ENCODE measurements at places on chromosomes 3 and 15.

GRCh38 chr3:25618028-25618427 is 46.7 kb downstream of the TOP2B start:
- peaks cover 39% of the 10 kb centered on the region for H3K36me3 ChIP-seq
- no peak overlapping the region for H3K4me3 ChIP-seq
- no peaks in the 10 kb centered on the region for H3K4me1 ChIP-seq
- no peak overlapping the region for H3K27ac ChIP-seq

DNA sequence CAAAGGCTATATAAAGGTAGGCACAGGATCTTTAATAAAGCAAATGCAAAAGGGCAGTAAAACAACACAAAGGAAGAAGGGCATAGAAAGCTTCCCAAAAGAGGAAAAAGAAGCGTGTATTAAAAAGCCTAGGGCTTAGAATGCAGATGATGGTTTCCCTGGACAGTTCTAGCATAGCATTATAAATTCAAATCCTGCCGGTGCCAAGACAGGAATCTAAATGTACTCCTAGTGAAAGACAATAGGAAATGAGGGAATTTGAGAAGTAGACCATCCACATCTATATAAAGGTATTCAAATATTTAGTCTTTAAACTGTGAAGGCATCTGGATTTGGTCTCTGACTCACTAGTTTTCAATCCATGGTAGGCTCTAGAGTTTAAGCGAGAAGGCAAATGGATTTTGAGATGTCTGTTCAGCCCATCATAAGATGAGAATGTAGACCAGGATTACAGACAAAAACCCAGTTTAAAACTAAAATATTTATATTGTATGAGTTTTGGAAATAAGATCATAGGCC is 431.8 kb downstream of the TBL1XR1 start:
- H3K36me3 ChIP-seq = no peaks in the 10 kb centered on the region
- no peak for DNase-seq
- H3K4me1 ChIP-seq = no peaks in the 10 kb centered on the region
- no peak overlapping the region for H3K27ac ChIP-seq
- H3K4me3 ChIP-seq = no peak overlapping the region
- no peaks in the 10 kb centered on the region for H3K27me3 ChIP-seq

DNA sequence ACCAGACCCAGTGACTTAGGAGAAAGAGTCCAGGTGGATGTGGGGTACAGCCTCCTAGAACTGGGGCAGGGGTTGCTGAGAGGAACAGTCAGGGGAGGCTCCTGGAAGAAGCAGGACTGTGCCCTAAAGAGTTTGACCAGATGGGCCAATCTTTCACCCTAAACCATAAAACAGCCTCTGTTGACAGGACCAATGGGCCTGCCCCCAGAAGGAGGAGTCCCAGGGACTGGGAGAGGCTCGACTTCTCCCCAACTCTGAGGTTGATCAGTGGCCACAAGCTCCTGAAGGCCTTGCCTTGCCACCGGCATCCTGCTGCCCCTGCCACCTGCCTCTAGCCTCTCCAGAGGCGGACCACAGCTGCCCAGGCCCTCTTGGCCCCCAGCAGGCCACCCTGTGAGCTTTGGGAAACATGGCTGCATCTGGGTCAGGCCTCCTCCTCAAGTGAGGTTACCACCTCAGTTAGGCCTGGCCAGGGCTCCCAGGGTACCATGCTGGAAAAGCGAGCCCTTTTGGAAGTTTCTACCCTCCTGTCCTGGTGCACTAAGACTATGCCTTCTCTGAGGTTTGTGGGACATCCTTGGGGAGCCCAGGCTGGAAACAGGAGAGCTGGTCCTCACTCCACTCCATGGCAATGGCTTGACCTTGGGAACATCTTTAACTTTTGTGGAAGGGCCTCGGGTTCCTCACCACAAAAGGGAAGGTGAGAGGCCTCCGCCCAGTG is 2.8 kb downstream of the VIPR1 start:
- no peaks in the 10 kb centered on the region for H3K36me3 ChIP-seq
- no peak overlapping the region for H3K4me3 ChIP-seq
- H3K4me1 ChIP-seq = peaks cover 5% of the 10 kb centered on the region
- no peak overlapping the region for H3K27ac ChIP-seq

GRCh38 chr3:144244662-144245061 is 273.0 kb downstream of the DIPK2A start:
- no peak overlapping the region for H3K4me3 ChIP-seq
- H3K27me3 ChIP-seq = no peaks in the 10 kb centered on the region

- H3K36me3 ChIP-seq = no peaks in the 10 kb centered on the region
- no peak overlapping the region for H3K27ac ChIP-seq
- H3K4me3 ChIP-seq = no peak overlapping the region
Measured at GRCh38 chr3:98188545-98188944, 22.0 kb downstream of the OR5H15 start.

GRCh38 chr3:128348805-128349531 is 117.7 kb downstream of the DNAJB8 start:
- DNase-seq = no peak
- H3K27ac ChIP-seq = no peak overlapping the region
- no peaks in the 10 kb centered on the region for H3K27me3 ChIP-seq
- peaks cover 3% of the 10 kb centered on the region for H3K36me3 ChIP-seq
- no peaks in the 10 kb centered on the region for H3K4me1 ChIP-seq

GRCh38 chr3:157059661-157060060 is 100.3 kb downstream of the CCNL1 start:
- no peak for DNase-seq
- no peak overlapping the region for H3K4me3 ChIP-seq

- H3K36me3 ChIP-seq = no peaks in the 10 kb centered on the region
- peak overlapping the region; percentile 83 for H3K27ac ChIP-seq
- peak; percentile 87 for DNase-seq
- peaks cover 12% of the 10 kb centered on the region for H3K4me1 ChIP-seq
Measured at GRCh38 chr15:78859971-78860719, 12.5 kb upstream of the MORF4L1 start.

DNA sequence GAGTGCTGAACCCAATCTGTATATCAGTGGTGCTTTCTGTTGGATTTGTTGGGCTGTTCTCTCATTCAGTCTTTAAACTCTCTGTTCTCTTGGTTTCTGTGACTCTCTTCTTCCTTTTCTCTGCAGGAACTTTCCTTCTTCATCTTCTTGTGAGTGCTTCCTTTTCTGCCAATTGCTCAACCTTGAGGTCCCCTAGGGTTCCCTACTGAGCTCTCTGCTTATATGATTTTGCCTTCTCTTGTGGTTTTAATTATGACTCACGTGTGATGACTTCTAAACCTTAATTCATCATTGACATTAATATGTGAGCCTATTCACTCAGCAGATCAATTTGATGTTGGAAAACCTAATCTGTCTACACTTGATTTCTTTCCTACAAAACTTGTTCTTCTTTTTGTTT is 39.4 kb downstream of the MOBP start:
- H3K4me1 ChIP-seq = no peaks in the 10 kb centered on the region
- no peak overlapping the region for H3K4me3 ChIP-seq
- no peak overlapping the region for H3K27ac ChIP-seq
- H3K27me3 ChIP-seq = no peaks in the 10 kb centered on the region
- H3K36me3 ChIP-seq = no peaks in the 10 kb centered on the region

DNA sequence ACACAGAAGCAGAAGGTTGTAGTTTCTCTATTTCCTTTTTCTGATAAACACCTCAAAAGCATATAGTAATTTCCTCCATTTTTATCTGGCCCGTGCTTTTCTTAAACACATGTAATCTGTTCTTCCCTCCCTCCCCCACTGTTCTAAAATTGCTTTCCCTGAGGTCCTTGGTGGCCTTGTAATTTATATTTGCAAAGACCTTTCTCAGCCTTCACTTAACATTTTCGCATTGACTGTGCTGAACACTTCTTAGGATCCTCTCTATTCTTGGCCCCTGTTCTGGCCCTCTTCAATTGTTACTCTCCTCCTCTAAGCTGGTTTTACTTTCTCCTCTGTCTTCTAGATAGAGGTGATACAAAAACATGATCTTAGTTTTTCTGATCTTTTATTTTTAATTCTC is 28.3 kb downstream of the GAP43 start:
- no peak overlapping the region for H3K27ac ChIP-seq
- no peak overlapping the region for H3K4me3 ChIP-seq
- no peaks in the 10 kb centered on the region for H3K4me1 ChIP-seq
- H3K36me3 ChIP-seq = no peaks in the 10 kb centered on the region
- no peaks in the 10 kb centered on the region for H3K27me3 ChIP-seq

DNA sequence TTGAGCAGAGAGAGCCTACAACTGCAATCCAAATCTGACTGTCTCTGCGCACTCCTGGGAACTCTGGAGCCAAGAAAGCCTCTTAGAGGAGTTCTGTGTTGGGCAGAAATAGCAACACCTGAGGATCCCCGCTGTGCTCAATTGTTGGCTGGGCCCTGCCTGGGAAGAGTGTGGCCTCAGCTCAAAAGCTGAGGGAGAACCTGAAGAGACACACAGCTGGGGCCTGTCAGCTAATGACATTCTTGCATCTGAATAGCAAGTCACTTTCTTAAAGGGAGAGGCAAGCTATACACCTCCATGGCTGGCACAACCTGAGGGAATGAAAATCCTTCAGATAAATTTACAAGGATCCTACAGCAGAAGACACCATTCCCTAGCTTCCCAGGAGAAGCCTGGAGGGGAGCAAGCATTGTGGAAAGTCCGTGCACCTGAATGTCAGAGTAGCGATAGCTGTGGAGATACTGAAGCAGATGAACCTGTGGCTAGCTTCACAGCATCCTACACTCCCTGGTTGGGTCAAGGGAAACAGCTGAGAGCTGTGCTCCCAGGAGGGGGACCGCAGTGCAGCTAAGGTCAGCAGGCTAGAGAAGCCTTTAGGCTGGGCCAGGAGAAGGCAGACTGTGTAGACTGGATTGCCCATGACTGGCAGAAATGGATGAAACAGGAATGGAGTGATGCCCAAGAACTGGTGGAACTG is 159.9 kb upstream of the PFN2 start:
- H3K27me3 ChIP-seq = no peaks in the 10 kb centered on the region
- no peak for DNase-seq
- H3K36me3 ChIP-seq = no peaks in the 10 kb centered on the region

DNA sequence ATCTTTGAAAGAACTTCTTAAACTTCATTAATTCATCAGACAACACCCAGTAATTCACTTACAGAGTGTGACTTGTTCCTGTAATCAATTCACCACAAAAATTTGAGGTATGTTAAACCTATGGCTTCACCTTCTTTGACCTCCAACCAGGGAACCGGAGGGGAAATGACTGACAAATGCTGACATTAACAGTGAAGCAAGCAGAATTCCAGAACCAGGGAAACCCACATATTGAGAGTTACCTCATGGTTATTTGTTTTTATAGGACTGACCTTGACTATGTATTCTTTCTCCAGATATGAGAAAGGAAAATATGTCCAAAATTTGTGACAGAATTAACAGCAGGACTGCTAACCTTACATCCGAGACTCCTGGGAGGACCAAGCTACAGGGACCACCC is 2.7 kb downstream of the P3H2 start:
- H3K27me3 ChIP-seq = no peaks in the 10 kb centered on the region
- peaks cover 11% of the 10 kb centered on the region for H3K4me1 ChIP-seq
- H3K27ac ChIP-seq = no peak overlapping the region
- no peak overlapping the region for H3K4me3 ChIP-seq
- DNase-seq = no peak
- H3K36me3 ChIP-seq = no peaks in the 10 kb centered on the region

DNA sequence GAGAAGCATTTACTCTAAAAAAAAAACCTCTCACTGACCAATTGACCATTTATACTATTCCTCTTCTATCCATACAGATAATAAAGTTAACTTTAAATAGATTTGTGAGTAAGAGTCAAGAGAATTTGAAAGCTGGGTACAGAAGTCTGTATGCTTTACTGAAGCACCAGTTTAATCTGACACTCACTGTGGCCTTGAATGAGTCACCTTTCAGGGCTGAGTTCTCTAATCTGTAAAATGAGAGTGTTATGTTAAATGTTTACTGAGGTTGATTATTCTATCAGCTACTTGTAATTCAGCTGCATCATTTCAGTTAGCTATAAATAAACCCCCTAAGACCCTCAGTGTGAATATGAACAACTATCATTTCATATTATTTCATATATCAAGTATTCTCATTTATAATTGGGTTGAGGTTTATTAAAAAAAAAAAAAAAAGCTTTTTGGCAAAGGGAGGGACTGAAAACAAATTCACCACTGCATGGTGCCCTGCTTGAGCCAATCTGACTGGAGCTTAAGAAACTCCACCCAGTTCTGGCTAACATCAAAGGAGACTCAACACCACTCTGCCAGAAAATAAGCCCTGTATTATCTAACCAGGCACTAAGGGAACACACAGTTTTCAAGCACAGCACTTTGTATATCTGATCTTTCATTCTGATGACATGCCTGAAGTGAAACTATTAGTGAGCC is 2.8 kb downstream of the MAP4 start:
- DNase-seq = no peak
- peaks cover 17% of the 10 kb centered on the region for H3K4me1 ChIP-seq
- peaks cover 3% of the 10 kb centered on the region for H3K36me3 ChIP-seq
- no peak overlapping the region for H3K4me3 ChIP-seq
- H3K27ac ChIP-seq = peak overlapping the region; percentile 83

GRCh38 chr15:78715930-78716329 is 74.9 kb upstream of the CHRNB4 start:
- no peak overlapping the region for H3K27ac ChIP-seq
- H3K27me3 ChIP-seq = no peaks in the 10 kb centered on the region
- DNase-seq = no peak

DNA sequence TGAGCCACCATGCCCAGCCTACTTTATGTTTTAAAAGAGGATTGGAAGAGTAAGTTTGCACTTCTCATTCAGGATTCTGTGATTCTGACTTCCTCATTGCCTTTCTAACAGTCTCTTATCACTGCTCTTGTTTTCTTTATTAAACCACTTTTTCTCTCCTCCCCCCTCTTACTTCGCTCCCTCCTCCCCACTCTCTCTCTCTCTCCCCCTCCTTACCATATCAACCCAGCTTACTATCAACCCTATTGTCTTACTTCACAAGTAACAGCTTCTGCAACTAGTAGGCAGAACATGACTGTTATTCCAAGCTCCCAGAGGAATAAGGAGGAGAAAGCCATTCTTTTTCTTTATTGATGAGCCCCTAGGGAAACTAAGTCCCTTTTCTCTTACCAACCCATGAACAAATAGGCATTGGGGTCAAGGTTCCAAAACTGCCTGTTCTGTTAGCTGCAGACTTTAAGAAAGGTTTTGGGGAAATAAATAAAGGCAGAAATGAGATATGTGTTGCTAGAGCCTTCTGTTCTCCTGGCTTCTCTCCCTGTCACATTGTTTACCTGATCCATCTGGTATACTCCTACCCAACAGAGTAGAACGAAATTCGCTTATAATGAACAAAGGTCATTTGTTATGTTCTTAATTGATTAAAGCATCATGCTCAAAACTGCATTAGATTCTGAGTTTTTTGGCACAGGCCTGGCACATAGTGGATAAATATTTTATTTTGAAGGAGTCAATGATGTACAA is 56.4 kb upstream of the RASGRP1 start:
- no peak for DNase-seq
- H3K27ac ChIP-seq = no peak overlapping the region
- H3K4me1 ChIP-seq = no peaks in the 10 kb centered on the region
- H3K4me3 ChIP-seq = no peak overlapping the region
- no peaks in the 10 kb centered on the region for H3K27me3 ChIP-seq

- no peaks in the 10 kb centered on the region for H3K27me3 ChIP-seq
- no peaks in the 10 kb centered on the region for H3K4me1 ChIP-seq
- DNase-seq = no peak
Measured at GRCh38 chr15:82124331-82125263, 78.8 kb upstream of the MEX3B start.

- no peaks in the 10 kb centered on the region for H3K36me3 ChIP-seq
- no peaks in the 10 kb centered on the region for H3K27me3 ChIP-seq
- no peak overlapping the region for H3K27ac ChIP-seq
- no peak for DNase-seq
Measured at GRCh38 chr3:131050001-131050400, 23.3 kb downstream of the NEK11 start.

All from ascending aorta (tissue), 2 donors.